ENCODE measurements at places on chromosomes 4 and X. TPM values are rescaled to one million over a fixed set of nuclear protein-coding genes. Genes with fewer than 3 reads are reported as not detected.

GRCh38 chrX:125378770-125379169, 59.1 kb downstream of the TEX13C start:
- DNase-seq: no peak

Gene SPANXA1
- polyA plus RNA-seq: not detected

DNA sequence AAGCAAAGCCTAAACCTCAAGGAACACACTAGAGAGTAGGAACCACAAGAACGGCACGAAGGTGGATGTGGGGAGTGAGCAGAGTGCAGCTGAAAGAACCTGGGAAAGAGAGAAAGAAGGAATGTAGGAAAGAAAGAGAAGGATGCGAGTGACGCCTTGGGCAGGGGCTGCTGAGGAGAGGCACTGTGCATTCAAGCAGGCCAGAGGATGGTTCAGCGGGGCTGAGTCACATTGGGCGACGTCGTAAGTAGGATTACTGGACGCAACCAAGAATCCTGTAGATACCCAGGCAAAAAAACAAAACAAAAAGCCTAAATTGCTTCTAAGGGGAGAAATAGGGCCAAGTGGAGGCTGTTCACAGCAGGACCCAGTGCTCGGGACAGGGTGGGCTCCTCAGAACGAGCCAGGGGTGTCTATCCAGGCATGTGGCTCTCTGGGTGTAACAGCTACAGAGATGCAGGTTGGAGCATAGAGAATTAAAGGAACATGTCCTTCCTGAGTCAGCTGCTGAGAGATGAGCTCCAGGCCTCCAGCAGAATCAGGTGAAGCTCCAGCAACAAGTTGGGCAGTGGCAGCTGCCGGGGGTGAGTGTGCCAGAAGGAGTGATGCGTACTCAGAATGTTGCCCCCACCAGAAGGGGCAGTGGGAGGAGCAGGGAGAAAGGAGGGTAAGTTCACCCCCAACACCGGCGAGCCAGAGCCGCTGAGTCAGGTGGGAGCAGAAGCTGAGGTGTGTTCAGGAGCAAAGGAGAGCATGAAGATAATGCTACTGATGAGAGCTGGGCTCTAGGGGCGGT, 38.6 kb downstream of the NELFA start:
- DNase-seq: no peak

GRCh38 chr4:140152751-140153418, 1.1 kb downstream of the MAML3 start:
- DNase-seq: peak; percentile 44

- DNase-seq: no peak
Measured at GRCh38 chr4:4800646-4801408, 58.6 kb upstream of the MSX1 start.

DNA sequence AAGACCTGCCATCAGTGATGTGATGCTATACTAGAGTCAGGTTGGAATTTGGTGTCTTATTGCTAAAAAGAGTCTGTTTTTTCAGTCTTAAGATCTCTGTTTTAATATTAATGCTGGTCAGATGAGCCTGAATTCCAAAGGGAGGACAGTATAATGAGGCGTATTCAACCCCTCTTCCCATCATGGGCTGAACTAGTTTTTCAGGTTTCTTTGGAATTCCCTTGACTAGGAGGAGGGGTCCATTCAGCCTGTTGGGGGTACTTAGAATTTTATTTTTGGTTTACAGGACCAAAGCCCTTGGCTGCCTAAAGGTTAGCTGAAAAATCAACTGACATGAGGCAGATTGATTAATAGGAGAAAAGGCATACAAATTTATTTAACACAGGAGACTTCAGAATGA, 24.1 kb upstream of the PI4K2B start:
- no peak for DNase-seq

All from naive thymus-derived CD4-positive, alpha-beta T cell (primary cell).